ENCODE measurements at places on chromosomes 12 and 14.
A peak's percentile ranks its signal among the peaks of the same experiment; 100 is the strongest.

DNA sequence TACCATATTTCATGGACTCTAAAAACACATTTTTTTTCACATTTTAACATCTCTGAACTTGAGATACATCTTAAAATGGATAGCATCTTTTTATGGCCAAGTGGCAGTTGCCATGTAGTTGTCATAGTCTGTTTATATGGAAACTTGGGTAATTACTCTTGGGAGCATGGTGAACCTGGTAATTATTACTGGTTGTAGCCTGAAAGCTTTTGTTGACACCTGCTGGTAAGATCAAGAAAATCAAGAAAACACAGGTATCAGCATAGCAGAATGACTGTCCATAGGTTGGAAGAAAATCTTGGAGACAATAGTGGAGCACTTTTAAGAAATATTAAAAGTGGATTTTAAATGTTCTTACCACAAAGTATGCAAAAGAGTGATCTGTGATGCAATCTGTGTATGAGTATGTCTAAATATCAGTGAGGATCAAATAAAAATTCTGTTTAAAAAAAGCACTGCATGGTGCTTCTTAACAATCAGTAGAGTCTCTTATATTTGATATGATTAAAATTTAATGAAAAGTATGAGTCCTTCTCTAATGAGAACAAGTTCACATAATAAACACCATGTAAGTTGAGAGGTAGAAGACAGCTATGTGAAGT is 44.2 kb downstream of the TTC8 start:
- no peak for DNase-seq

DNA sequence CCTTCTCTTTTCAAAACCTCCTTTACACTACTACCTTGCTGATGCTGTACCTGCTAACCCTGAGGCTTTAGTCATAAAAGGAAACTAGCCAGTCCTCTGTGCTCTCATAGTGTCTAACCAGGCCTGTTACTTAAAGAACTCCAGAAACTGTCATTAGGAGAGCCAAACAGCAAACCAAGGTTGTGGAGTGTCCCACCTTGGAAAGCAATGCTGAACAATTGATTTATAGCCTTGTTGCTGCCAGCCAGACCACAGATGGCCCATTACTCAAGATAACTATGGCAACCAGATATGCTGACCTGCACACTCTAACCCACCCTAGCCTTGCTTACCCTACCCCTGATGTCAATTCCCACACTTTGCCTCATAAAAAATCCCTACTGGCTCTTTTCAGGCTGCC is 26.5 kb upstream of the BCAT1 start:
- DNase-seq = no peak

DNA sequence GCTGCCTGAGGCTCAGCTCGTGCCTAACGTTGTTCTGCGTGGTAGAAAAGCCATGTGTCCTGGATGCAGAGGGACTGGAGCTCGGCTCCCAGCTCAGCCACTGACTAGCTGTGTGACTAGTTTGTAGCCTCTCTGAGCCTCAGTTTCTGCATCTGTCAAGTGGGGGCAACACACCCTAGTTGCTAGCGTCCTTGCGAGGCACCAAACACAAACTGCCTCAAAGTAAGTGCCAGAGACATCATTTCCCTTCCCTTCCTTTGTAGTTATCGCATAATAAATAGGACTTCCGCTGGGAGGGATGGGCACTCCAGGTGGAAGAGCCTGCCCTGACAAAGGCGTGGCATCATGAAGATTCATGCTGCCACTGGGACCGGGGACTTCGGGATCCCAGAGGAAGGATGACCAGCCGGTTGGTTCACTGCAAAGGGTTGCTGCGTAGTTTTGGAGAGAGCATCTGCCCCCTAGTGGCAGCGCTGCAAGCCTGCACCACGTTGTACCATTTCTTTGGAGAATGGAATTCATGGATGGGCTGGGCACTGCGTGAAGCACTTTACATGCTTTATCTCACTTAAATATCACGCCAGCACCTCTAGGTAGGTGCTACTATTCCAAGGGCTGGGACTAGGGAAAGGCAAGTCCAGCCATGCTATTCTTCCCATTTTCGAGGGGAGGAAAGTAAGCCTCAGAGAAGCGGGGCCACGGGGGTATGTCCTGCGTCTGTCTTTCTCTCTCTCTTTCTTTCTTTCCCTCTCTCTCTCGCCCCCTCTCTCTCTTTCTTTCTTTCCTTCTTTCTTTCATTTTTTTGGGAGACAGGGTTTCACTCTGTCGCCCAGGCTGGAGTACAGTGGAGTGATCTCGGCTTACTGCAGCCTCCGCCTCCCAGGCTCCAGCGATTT is 4.6 kb downstream of the CCDC197 start:
- DNase-seq = peak; percentile 70

- no peak for DNase-seq
Measured at GRCh38 chr14:73500360-73500759, 9.6 kb downstream of the RIOX1 start.

GRCh38 chr12:83153177-83153576 is 466.5 kb downstream of the TMTC2 start:
- no peak for DNase-seq

DNA sequence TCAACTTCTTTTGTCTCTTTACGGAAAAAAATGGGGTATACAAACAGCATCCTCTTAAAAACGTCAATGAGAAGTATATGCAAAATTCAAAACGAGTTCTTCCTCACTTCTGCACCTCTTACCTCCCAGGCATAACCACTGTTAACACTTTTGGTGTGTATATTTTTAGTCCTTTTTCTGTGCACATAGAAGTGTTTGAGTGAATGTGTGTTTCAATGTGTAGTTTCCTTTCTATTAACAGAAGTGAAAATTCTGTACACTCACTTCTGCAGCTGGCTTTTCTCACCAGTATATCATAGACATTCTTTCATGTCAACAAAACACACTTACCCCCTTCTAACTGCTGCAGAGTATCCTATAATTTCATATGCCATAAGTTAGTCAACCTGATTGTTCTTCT is 5.4 kb downstream of the UBR7 start:
- DNase-seq = no peak

DNA sequence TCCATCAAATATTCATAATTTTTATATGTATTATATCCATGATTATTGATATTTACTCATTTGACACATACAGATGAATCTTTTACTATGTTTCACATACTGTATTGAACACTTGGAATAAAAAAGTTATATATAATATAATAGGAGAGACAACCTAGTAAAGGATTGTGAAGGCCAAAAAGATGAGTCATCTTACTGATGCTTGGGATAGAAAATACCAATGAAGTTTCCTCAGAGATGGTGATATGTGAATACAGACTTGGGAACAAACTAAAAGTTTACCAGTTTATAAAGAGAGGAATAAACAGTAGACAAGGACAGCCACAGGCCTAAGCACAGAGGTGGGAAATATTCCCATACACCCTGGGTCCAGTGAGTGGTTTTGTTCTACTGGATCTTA is 743.9 kb upstream of the FLRT2 start:
- DNase-seq = no peak

- no peak for DNase-seq
Measured at GRCh38 chr12:24821691-24822090, 127.2 kb downstream of the BCAT1 start.

DNA sequence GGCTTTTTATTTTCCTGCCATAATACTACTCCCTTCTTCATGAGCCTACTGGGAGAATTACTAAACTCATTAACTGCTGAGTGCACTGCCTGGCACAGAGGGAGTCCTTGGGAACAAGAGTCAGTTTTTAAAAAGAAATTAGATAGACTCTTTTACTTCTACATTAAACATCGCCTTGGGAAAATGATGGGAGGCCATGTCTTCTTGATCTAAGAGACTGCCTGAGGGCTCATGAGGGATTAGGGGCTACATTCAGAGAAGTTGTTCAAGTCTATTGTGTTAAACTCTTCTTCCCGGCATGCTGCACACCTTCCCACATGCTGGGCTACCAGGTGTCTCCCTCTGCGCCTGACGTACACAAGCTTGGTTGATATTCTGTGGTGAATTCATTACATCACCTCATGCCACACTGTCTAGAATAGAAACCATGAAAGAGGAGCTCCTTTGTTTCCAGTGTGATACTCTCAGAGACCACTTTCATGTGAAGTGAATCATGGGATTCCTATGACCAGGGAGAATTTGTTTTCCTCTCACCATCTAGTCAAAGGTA is 1422.3 kb downstream of the AACS start:
- DNase-seq = no peak

DNA sequence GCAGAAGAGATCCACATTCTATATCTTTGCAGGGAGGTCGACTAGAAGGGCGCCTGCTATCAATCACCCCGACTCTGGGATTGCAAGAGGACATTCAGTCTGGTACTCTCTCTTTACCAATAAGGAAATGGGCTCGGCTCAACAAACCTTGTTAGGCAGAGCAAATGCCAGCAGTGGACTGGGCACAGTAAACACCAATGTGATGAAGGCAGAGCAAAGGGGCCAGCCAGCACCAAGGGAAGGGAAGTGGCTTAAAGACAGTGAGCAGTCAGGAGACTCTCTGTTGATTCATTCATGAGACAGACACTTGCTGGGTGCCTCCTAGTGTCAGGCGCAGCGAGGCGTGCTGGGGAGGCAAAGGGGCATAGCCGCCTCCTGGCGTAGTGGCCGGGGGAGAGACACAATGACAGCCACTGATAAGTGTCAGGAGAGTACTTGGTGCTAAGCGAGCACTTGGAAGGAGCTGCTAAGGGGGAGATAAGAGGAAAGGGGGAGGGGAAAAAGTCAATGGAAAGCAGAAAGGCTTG is 34.1 kb downstream of the TMCC3 start:
- DNase-seq = no peak

- DNase-seq = peak; percentile 26
Measured at GRCh38 chr12:123003257-123003656, 22.8 kb downstream of the ARL6IP4 start.

DNA sequence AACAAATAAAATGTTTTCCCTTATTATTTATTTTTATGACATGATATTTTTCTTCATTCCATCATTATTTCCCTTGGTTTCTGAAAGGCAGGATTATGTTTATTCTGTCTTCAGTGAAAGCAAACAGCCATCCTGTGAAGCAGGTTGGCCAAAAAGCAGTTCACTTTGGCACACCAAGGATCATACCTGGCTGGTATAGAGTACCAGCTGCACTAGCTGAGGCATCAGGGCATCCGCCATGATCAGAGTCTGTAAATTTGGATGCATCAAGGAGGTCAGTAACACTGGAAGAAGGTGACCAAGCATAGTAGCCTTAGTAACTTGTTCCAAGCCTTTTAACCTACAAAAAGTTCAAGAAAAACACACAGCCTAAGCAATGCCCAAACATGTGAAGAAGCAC is 123.3 kb downstream of the HECTD4 start:
- DNase-seq = no peak

GRCh38 chr12:62562846-62563245 is 96.2 kb downstream of the MON2 start:
- no peak for DNase-seq

GRCh38 chr14:68504861-68505260 is 288.0 kb downstream of the ZFP36L1 start:
- DNase-seq = no peak

- DNase-seq = no peak
Measured at GRCh38 chr12:100391856-100392255, 35.0 kb downstream of the SLC17A8 start.

- DNase-seq = no peak
Measured at GRCh38 chr14:93011650-93012325, 88.8 kb downstream of the CHGA start.

GRCh38 chr12:69648476-69648875 is 37.8 kb upstream of the LRRC10 start:
- no peak for DNase-seq

DNA sequence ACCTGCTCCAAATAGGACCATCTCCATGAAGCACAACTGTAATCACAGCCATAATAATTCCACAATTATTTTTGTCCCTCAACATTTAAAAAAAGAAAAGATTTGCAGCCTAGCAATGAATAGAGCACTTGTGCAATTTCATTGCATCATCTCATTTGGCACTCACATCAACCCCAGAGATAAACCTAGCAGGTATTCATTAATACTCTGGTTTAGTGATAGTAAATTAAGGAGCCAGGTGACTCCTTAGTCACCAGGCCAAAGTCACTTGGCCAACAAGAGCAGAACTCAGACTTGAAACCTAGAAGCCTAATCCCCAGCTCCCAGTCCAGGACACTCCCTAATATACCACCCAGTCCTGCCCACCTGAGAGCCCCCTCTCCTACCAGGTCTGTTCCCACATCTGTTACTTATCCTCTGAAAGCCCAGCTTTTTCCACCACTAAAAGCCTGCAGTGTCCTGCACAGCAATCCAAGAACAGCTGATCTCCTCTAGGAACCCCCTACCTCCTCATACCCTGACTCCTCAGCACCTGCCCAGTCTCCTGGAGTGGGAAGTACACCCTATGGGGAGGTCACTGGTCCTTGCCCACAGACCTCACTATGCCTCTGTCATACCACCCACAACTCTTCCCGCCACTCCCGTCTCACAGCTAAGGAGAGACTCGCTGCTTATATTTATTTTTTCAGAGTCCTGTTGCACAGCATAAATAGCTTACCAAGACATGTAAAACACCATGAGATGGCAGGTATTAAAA is 22.1 kb downstream of the OR10P1 start:
- DNase-seq = no peak

GRCh38 chr12:64451687-64452558 is at the start of gene TBK1:
Gene TBK1 (plus strand): TSS chr12:64452120. CDS start chr12:64455871, 3,751 bp downstream.
- peak; percentile 96 for DNase-seq

GRCh38 chr12:10558789-10559188 is 53.1 kb downstream of the EIF2S3B start:
- DNase-seq = no peak

DNA sequence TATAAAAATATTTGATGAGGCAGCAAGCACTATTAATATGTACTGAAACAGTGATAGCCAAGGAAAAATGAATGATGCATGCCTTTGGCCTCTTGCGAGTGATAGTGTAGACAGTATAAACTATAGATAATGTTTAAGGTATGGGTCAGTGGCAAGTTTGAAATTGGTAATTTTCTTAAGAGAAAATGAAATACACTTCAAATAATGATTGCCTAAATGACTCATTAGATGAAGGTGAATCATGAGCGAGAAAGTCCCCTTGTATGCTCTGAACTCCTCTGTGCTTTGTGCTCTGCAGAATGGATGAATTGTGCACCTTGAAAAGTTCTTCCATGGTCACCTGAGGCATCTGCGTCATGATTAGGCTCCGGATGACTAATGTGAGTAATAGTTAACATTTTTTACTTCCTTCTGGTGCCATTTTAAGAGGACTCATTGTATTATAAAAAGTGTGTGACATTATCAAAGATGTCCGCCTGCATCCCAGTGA is 84.9 kb upstream of the RTL1 start:
- no peak for DNase-seq

- DNase-seq = peak; percentile 85
Measured at GRCh38 chr12:68538726-68539614, 71.7 kb upstream of the RAP1B start.

DNA sequence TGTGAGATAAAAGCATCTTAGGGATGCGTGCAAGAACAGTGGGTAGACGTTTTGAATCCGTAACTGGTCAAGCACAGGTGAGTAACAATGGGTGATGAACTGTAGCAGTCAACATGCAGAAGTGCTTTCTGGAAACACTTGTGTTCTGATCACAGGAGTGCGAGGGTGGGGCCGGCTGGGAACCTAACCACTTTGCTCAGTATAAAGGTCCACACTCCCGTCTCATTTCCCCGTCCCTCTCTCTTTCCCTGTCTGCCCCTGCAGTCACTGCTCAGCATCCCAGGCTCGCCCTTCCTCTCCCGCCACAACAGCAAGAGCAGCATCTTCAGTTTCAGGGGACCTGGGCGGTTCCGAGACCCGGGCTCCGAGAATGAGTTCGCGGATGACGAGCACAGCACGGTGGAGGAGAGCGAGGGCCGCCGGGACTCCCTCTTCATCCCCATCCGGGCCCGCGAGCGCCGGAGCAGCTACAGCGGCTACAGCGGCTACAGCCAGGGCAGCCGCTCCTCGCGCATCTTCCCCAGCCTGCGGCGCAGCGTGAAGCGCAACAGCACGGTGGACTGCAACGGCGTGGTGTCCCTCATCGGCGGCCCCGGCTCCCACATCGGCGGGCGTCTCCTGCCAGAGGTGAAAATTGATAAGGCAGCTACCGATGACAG is 127.1 kb downstream of the FIGNL2 start:
- peak; percentile 54 for DNase-seq
